T-helper 17 cell (primary cell): ENCODE measurements at places on chromosomes 4 and X.

- no peak for DNase-seq
Measured at GRCh38 chr4:65453398-65453797, 216.9 kb downstream of the EPHA5 start.

DNA sequence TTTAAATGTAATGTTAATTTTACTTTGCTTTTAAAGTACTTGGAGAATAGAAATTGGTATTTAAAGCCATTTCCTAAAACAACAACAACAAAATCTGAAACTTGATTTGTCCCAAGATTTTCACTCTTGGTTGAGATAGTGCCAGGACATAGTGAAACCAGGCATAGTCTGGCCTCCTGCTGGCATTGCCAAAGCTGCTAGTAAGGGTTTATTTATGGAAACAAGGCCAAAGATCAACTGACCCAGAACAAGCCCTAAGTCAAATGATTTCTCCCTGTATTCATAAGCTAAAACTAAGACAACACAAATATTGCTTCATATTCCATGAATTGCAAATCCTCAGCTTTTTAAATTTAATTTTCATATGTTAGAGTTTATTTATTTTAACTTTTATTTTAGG is 227.5 kb upstream of the FGF13 start:
- no peak for DNase-seq

- DNase-seq: no peak
Measured at GRCh38 chrX:9525511-9526248, 60.8 kb downstream of the TBL1X start.

DNA sequence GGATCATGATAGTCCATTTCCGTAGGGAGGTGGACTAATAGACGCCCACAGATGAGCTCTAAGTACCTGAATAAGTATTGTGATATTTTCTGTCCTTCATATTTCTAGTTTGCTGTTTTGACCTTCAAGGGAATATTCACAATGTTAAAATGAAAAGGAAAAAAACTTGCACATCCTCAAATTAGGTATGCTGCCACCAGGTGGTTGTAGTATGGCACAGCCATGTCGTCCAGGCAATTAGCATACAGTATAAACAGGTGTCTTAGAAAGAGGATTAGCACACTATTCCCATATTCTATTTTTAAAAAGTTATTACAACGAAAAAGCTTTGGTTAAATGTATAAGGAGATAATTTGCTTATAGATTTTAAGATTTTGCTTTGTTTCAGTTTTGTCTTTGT is 802.0 kb downstream of the RPA4 start:
- DNase-seq: no peak

DNA sequence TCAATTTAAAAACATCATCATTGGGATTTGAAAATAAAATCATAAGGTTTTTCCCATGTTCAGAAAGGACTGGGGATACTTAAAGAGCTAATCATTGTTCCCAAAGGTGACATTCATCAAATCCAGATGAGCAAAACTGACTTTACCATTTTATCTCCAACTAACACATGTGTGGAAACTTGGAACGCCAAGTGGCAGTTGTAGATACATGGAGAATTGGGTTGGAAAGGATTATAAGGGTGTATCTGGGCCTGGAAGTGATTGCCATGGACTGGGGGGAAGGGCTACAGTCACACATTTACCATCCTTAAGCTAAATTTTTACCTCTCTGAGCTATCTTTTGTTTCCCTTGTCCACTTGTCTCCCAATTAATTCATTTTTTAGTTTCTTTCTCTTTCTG is 203.4 kb downstream of the SLC39A8 start:
- DNase-seq: no peak
